SHP77 (cell line): ENCODE measurements at places on chromosomes 2 and 18.
A peak's percentile ranks its signal among the peaks of the same experiment; 100 is the strongest.

- no peak for DNase-seq
Observed at GRCh38 chr2:1716441-1716840, 27.9 kb downstream of the PXDN start.

DNA sequence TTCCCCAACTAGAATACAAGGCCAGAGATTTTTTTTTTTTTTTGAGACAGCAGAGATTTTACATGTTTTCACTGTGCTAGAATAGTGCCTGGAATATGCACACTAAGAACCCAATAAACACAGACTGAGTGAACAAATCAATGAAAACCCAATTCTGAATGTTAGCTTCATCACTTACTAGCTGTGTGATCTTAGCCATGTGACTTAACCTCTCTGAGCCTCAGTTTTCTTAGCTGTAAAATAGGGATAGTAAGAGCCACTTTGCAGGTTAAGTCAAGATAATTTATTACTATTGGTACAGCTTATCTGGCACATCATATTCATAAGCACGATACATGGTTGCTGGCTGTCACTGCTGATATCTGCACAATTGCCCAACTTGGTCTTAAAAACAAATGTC is 140.6 kb downstream of the EN1 start:
- no peak for DNase-seq

GRCh38 chr2:181772334-181772733 is 92.0 kb upstream of the NEUROD1 start:
- DNase-seq = no peak

DNA sequence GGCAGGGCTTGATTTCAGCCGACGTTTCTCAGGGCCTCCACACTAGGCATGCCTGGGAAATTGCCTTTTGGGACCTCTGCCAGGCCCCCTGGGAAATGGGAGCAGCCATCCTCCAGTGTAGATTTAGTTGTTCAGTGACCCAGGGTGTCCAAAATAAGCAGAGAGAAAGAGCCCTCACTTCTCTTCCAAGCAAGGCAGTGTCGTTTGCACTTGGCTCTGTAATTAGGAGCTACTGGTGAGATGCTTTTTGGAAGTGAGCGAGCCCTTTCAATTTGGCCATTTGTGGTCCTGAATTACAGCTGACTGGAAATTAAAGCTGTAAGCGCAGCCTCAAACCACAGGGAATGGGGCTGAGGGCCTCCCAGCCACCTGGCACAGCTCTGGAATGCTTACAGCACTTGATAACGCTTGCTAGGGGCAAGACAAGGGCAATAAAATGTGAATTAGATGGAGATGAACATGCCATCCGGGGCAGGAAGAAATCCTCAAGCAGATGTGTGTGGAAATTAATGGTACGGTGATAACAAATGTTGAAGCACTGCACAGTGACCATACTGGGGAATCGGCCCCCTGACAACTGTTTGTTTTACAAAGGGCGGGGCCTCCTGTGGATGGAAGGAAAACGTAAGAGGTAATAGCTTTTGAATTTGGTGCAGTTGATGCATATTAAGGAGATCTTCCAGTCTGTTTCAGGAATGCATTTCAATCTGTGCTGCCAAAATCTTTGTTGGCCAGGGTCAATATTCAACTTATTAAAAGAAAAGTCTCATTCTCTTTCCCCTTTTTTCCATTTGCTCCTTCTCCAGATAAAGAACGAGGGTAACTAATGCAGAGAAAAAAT is 173.1 kb downstream of the UXS1 start:
- no peak for DNase-seq

GRCh38 chr2:203908066-203908796 is 28.3 kb upstream of the ICOS start:
- DNase-seq = no peak

DNA sequence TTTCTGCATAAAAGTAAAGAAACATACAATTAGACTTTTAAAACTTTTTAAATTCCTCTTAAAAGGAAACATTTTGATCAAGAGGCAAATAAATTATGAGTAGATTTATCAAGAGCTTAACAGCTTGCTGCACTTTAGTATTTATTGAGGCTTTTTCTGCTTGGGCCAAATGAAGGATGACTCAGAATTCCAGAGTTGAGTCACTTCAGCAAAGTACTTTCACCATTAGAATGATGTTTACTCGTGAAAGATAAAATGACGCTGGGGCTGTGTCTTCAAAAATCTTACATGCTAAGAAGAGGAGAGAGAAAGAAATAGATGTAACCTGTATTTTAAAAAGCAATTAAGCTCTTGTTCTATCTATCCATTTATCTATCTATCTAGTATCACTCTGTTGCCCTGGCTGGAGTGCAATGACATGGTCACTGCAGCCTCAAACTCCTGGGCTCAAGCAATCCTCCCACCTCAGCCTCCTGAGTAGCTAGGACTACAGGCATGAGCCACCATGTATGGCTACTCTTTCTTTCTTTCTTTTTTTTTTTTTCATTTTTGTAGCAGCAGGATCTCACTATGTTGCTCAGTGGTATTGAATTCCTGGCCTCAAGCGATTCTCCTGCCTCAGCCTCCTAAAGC is 75.3 kb upstream of the RIOK3 start:
- no peak for DNase-seq

DNA sequence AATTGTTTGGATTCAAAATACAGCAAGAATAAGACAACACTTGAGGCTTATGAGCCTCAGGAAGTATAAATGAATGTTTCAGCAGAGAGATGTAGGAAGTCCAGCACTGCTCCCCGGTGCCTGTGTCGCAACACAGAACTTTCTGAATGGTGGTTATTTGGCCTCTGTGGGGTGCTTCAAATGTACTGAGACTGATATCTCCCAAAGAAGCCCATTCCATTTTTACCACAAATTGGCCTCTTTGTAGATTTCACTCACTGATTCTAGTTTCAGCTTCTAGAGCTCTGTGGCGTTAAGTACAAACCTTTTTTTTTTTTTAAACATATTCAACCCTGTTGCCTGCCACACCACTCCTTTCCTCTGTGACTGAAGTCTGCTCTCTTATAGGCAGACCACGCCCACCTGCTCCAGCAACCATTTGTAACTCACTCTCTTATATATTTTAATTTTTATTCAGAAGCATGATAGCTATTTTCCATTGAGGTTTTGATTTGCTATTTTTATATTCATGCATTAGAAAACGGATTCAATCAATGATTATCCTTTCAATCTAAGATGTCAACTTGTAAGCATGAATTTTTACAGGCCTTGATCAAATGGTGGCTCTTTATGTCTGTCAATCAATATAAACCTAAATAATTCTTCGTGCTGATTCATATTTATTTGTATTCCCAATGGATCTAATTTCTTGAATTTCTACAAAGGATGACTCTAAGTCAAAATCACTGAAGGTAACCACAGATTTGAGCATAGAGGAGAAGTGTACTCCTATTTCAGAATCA is 277.1 kb upstream of the CCDC68 start:
- no peak for DNase-seq

GRCh38 chr2:231191896-231192872 is 6.2 kb upstream of the ARMC9 start:
- DNase-seq = peak; percentile 62

DNA sequence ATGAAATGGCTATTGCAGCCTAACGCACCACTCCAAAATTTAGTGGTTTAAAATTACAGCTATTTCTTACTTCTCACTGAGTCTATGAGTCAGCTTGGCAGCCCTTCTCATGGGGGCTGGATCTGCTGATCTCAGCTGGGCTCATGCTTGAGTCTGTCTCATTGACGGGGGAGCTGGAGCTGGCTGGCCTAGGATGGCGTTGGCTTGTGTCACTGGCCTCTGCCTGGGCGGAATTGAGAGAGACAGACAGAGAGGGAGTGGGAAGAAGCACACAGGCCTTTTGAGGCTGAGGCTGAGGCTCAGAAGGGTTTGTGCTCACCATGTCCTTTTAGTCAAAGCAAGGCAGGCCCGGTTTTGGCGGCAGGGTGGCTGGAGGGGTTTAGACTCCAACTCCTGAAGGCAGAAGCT is 412.1 kb upstream of the MYT1L start:
- peak; percentile 53 for DNase-seq

DNA sequence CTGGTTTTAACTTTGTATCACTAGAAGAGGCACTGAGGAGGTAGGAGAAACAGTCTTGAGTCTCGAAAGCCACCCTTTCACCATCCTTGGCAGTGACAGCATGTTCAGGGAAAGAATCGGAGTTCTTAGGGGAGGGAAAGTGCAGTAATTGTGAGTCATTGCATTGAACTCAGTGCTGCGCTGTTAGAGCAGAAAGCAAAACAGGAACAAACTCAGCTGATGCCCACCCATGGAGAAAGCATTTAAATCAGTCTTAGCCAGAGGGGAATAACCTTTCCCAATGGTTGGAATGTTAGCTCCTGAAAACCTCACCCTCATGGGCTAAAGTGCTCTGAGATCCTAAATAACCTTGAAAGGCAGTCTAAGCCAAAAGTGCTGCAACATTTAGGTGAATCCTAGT is 845.6 kb upstream of the CNTNAP5 start:
- DNase-seq = no peak

DNA sequence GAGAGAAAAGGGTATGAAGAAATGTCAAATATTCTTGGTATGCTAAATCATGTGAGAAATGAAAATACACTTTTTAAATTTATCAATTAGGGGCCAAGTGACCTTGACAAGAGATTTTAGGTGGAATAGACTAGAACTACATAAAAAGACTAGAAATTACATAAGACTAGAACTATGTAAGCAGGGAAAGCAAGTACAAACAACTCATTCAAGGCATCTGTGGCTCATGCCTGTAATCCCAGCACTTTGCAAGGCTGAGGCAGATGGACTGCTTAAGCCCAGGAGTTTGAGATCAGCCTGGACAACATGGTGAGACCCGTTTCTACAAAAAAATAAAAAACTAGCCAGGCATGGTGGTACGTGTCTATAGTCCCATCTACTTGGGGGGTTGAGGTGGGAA is 20.3 kb downstream of the SF3B1 start:
- DNase-seq = no peak

- DNase-seq = no peak
Observed at GRCh38 chr18:12943215-12943614, 4.6 kb upstream of the SEH1L start.
